ENCODE measurements at places on chromosomes 13 and 19.

DNA sequence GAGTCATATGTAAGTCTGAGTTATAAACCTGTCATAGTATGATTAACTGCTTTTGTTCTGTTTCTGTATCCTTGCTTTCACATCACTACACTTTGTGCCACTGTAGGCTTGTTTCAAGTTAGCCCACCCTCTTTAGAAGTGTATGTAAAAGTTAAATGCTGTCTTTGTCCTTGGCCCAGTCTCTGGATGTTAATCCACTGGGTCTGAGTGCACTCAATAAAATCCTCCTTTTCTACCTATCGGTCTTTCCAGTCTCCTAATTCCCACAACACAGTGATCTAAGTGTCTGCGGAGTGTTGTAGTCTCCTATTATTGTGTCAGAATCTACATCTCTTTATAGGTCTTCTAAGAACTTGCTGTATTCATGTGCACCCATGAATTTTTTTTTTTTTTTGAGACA, 14.1 kb downstream of the ZNF429 start:
- no peak for DNase-seq

GRCh38 chr19:53771144-53771543, 53.0 kb downstream of the NLRP12 start:
- DNase-seq = no peak

DNA sequence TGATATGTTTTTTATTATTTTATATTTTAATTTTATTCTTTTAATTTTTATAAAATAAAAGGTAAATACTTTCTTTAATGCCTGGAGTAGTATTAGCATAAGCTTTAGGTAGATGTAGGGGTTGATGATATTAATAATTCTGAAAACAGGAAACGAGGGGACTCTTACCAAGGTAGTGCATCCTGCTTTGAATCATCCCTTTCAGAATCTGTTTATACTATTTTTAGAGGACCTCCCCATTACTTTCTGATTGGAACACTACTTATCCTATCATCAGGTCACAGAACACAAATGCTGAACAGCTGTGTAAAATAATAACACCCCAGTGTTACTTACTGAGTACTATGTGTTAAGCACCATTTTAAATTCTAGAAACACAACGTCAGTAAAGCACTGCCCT, 27.3 kb downstream of the COG6 start:
- no peak for DNase-seq

DNA sequence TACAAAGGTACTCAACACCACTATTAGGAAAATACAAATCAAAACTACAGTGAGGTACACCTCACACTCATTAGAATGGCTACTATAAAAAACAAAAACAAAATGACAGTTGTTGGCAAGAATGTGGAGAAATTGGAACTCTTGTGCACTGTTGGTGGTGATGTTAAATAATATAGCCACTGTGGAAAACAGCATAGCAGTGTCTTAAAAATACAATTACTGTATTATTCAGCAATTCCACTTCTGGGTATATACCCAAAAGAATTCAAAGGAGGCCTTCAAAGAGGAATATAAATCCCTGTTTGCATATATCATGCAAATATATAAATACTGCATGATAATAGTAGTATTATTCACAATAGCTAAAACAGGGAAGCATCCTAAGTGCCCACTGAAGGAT, 66.8 kb downstream of the CDK8 start:
- DNase-seq = no peak
